ENCODE measurements at places on chromosomes 6 and 20.

DNA sequence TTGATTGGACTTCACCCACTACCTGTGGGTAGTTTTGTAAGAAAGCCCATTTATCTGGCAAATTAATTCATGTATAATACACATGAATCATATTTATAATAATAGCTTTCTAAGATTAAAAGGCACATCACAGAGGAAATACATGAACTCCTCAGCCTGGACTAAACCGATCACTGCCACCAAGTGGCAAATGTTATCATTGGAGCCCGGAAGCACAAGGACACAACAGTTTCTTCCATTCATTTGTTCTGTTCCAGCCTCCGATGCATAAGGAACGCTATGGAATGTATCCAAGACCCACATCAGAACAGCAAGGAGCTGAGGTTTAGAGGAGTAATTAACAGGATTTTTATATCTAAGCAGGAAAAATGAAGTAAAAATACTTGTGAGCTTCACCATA is 13.9 kb upstream of the IPCEF1 start:
- DNase-seq = no peak

DNA sequence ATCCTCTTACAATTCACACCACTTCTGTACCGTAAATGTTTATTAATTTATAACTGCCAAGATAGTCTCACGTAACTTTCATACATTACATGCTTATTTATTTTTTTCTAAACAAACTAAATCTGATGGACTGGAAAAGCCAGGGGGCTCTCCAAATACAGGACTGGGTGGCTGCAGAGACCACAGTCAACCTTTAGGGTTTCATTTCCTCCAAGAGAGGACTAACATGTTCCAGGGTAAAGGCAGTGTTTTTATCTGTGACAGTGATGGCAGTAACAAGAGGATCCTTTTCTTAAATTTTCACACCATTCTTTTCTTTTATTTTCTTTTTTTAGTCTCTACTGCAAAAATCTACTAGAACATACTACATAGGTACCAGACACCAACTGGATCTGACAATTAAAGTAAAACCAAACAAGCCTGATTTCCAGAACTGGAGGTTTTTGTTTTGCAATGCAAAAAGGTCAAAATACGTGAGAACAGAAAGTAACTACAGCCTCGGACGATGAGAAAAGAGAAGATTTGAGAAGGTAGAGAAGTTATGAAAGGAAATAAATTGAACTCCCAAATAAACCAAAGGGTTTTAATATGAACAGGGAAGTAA is 1.2 kb downstream of the LMBRD1 start:
- no peak for DNase-seq

GRCh38 chr6:13288481-13288880 is 39.9 kb downstream of the TBC1D7 start:
- DNase-seq = no peak

DNA sequence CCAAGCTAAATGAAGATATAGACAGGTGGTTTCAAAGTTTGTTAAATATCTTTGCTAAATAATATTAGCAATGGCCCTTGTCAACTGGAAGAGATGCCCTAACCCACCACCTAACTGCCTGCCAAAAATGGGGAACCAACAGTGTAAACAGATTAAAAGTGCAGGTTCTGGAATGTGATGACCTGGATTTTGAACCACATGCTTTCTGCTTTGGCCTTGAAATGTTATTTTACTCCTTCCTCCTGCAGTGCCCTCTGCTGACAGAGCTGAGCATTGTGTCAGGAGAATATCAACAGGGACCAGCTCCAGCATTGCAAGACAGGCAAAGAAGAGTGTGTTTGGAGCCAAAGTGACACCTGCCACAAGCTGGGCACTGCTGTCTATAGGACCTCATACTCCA is 226.6 kb downstream of the MYLK4 start:
- no peak for DNase-seq

GRCh38 chr20:55586610-55587009 is 418.7 kb downstream of the CBLN4 start:
- DNase-seq = no peak

DNA sequence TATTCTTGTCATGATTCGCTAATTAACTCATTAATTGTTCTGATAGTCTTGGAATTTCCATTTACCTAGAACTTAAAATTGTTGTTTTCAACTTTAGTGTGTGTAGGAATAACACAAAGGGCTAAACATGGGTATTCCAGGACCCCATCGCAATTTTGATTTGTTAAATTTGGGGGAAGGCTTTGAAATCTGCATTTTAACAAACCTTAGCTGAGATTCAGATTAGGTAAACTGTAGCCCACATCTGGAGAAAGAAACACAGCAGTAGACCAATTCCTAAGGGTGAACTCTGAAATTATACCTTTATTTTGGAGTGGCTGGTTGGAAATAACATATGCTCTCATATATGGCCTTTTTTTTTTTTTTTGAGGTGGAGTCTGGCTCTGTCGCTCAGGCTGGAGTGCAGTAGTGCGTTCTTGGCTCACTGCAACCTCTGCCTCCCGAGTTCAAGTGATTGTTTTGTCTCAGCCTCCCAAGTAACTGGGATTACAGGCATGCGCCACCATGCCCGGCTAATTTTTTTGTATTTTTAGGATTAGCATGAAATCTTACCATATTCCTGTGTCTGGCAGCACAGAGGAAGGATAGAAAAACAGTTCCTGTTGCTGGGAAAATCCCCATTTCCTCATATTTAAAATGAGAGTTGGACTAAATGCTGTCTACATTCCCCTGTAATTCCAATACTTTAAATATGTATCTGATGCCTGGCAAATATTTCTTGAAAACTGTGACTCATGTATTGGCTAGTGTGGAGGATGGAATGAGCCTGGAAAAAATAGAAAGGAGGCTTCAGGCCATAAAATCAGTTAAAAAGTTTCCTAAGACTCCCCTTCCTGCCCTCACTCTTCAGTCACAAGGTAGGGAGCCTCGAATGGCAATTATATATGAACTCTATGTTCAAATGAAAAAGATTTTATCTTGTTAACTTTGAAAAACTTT is 96.7 kb upstream of the FAM184A start:
- DNase-seq = no peak

DNA sequence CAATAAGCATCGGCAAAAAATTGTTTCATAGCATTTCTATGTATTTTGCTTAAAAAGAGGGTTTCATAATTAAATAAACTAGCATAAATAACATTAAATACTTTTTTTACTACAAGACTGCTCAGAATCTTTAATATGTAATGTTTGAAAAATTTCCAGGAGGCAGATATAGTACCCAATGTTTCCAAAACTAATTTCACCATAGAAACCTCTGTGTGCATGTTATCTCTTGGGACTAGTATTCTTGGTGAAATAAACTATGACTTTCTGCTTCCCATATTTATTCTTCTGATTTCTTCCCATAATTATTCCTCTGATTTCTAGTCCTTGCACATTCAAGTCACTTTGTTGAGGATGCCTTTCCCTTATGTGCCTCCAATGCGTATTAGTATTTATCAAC is 94.5 kb downstream of the PTPRK start:
- no peak for DNase-seq

GRCh38 chr6:100554228-100554627 is 89.5 kb upstream of the SIM1 start:
- peak; percentile 9 for DNase-seq

DNA sequence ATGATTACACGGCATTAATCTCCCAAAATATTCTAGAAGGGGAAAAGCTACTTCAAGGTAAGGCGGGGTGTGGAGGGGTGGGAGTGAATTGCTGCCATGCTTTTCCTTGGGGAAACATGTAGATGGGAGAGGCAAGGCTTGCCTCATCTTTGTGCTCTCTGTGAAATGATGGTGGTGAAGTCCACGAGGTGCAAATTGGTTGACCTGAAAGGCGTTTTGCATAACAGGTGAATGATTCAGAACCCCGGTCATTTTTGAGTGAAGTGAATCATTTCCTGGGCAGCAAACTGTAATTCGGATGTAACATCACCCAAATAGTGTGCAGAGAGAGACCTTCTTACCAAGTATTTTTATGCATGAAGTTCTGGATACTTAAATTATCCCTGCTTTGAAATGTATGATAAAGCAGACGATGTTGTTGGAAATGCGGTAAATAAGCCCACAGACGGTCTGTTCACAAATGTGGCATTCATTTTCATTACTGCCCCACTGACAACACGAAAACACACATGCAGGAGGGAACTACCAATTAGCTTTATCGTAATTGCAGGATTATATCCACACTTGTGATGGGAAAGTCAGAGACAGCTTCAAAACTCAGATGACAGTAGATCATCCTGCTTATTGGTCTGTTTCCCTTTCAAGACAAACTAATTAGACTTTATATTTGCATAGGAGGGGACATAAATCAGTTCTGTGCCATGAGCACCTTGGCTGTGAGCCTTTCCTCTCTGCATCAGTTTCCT is 3.0 kb downstream of the CDH4 start:
- no peak for DNase-seq

DNA sequence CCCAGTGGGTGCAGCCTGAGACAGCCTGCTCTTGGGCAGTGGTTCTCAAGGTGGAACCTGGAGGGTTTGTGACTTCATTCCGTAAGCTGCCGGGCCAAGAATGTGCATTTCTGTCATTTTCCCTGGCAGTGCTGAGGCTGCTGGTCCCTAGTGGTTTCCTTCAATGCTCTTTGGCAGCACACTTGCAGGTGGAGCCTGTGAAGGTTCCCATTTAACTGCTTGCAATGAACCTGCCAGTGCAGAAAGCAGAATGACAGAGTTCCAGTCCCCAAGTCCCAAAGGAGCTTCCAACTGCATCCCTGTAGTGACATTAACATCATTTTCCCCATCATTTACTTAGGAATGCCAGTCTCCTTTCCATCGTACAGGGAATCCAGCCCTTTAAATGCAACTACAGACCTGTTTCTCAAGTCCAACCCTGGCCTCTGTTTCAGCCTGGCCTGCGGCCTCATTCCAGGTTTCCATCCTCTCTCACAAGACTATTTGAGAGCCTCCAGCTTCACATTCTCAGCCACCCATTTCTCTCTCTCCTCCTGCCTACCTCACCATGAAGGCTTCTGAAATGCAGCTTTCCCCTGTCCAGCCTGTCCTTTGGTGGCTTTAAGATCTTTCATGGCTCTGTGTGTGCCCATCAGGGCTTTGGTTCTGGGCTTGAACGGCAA is 149.7 kb upstream of the GGTLC1 start:
- no peak for DNase-seq

- no peak for DNase-seq
Measured at GRCh38 chr6:30763618-30764489, 19.5 kb upstream of the IER3 start.

DNA sequence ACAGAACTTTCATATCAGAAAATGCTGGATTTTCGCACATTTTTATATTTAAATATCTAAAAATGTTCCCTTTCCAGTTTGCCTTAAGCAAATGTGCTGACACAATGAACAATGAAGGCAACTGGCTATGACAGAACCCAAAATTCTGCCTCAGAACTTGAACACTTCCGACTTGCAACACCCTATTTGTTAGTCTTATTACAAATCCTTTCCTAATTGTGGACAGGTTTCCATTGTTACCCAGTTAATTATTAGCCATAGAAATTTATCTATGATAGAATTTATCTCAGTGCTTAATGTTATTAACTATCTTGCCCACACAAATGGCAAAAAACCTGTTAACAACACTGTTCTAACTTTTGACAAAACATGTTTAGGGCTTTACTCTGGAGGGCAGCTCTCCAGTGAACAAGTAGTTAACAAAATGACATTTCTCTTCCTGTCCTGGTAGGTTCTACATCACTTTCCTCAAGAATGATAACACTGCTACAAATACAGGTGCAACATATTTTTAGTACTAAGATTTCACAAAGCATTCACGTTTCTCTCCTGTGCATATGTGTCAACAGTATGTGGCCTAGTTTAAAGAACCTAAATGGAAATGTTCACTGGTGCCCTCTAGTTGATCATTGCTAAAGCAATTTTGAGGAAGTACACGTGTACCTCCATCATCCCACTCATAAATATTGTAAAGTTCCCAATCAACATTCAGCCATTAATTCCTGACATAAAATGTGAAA is 58.4 kb downstream of the HIVEP2 start:
- DNase-seq = no peak

DNA sequence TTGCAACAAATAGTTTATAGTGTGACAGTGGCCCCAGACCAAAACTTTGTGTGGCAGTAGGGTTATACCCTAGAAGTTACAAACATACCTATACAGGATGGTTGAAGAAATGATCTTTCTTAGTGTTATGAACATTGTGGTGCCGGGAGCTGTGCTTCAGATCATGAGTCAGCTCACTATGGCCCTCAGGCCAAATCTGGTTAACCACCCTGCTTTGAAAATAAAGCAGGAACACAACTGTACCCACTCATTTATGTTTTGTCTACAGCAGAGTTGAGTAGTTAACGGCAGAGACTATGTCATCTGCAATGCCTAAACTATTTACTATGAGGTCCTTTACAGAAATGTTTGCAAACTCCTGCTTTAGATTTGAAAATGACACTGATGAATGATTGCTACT is 24.3 kb downstream of the AKAP7 start:
- DNase-seq = no peak

- DNase-seq = no peak
Measured at GRCh38 chr6:33848484-33848883, 44.7 kb upstream of the MLN start.

DNA sequence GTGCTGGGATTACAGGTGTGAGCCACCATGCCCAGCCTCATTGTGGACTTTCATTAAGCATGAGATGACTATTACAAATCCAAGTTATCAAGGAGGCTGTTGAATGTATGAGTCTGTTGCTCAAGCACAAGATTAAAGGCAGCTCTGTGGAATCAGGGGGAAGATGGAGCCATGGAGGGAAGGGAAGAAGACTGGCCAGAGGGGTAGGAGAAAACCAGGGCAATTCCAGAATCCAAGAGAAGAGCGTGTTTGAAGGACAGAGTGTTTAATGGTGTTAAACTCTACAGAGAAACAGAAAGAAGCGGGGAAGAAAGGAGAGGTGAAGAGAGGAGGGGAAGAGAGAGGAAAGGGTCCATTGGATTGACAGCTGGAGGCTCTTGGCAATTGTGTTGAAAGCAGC is 49.8 kb upstream of the TTPAL start:
- no peak for DNase-seq

- DNase-seq = peak; percentile 13
Measured at GRCh38 chr20:12180107-12180661, 262.5 kb downstream of the BTBD3 start.

- DNase-seq = no peak
Measured at GRCh38 chr20:62802026-62802712, 2.5 kb upstream of the OGFR start.

DNA sequence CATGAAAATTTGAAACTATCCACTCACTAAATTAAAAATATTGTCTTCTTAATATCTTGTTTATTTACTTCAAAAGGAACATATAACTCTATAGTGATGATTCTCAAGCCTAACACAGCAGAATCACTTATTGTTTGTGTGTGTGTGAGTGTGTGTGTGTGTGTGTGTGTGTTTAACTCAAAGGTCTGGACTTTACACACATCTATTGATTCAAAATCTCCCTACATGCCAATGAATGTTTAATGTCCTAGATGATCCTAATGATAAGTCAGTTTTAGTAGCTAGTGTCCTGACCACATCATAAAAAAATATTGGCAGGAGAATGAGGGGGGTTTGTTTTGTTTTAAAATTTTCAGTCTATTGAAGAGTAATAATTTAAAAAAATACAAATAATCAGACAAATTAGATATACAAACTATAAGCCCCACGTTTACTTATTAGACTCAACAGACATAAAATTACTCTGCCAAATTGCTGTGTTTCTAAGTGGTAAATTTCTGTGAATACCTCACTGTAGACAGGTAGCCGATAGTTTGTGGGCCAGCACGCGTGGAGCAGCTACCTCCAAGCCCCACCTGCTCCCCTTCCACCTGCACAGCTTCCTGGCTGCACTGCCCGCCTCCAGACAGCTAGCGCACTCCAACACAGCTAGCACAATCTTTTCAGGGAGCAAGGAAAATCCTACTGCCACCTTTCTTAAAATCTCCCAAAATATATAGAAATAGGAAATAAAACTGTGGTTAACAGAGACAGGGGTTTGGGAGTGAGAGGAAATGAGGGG is 349.6 kb downstream of the PKHD1 start:
- DNase-seq = no peak

- no peak for DNase-seq
Measured at GRCh38 chr20:8121666-8122065, 10.4 kb upstream of the PLCB1 start.

Measured in DMS79 treated with DMSO at 0.1 percent for 48 hours (cell line).